ENCODE measurements at places on chromosomes 3 and 15.

DNA sequence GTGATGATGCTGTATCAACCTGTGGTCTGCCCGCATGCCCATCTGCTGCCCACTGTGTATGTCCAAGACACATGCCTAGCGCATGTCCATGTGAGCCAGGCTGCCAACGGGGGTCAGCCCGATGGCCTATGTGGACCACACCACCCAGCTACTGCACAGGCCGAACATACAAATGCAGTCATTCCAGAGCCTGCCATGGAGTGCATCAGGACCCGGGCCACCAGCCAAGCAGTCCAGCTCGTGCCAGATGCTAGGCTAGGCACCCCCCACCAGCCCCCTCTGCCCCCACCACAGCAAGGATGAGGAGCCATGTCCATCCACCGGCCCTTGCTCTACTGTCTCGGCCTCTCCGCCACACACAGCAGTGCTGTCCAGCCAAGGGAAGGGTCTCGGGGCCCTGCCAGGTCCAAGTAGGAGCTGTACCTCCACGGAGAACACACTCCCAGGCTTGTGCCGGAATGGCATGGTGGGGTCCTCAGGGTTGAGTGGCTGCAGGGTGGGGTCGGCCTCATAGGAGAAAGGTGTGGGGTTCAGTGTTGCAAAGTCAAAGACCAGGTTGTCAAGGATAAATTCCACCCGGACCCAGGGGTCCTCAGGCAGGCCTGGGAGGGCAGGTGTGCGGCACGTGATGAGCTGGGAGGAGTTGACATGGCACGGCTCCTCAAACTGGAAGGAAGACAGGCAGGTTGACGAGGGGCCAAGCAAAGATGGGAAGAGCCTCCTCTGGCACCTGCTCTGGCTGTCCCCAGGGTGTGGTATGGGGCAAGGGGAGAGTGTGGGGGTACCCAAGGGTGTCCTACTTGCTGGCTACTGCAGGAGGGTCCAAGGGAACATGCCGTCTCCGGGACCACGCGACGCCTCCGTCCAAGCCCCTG lies 15.3 kb downstream of the PLXNB1 start:
- DNase-seq: no peak

- no peak for DNase-seq
These were observed 170.7 kb downstream of the WDR72 start for GRCh38 chr15:53588773-53589172.

DNA sequence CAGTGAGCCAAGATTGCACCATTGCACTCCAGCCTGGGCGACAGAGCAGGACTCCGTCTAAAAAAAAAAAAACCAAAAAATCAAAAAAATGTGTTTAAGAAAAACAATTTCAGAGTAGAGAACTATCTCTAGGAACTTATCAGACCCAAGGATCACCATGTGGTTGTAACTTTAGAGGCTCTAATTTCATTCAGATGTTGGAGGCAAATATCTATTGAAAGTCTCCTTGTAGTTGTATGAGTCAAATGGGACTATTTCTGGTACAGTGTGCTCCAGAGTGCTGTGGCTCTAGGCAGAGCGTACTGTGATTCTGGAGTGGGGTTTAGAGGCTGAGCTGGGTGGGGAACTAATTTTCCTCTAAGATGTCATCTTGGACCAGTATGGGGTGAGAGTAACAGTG lies 398.7 kb downstream of the SHQ1 start:
- DNase-seq: no peak

DNA sequence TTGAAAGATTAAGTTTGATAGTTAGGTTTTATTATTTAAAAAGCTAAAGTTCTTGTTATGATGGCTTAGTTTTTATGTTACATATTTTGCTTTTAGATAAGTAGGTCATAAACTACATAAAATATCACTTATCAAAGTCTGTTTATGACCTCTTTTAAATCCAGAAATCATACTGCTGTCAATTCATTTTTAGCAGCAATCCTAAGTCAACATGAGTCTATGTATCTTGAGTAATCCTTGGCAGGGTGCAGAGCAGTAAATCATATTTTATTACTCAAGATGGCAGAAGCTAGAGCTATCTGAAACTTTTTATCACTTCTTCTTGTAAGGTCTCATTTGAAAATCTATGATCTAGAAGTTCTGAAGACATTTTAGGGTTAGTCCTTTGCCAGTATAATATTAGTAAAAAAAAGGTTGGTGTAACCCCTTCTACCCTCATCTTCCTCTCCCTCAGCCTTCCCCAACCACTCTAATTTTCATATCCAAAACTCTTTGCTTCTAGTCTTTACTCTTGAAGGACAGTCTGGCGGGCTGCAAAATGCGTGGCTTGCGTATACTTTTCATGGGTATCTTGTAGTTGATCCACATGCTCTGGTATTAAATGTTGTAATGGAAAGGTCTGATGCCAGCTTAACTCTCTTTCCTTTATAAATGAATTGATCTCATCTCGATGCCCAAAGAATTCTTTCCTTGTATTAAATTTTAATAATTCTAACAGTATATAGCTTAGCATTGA lies 134.0 kb upstream of the THRB start:
- no peak for DNase-seq

- DNase-seq: no peak
These were observed 108.9 kb downstream of the ATG7 start for GRCh38 chr3:11381141-11381540.

- no peak for DNase-seq
These were observed 22.7 kb downstream of the NIPA2 start for GRCh38 chr15:22861161-22861560.

DNA sequence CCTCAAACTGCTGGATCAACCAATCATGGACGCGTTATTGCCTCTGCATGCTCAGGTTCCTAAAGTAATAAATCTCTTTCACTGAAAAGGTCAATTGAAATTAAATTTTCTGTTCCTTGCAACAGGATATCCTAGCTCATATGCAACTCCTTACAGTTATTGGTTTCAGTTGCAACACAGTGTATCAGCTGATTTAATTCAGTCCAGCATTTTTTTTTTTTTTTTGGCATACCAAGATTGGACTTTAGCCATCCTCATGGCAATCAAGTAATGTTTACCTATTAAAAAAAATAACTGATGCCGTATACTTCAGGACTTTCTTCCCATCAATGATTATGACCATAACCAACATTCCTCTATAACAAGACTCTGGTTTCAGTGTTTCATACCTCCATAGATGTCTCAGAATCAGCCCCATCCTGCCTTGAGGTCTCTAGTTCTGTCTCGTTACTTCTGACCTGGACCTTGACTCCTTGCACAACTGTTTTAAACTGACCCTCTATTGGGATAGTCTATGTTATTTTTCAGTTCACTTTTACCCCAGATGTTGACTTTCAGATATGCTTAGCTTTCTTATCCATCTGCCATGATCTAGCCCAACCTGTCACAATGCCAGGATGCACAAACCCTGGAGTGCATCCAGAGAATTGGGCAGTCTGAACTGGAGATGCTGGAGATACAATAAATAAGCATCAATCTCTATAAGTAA lies 265.0 kb upstream of the GADL1 start:
- DNase-seq: no peak

GRCh38 chr3:51282931-51283330 lies 102.2 kb upstream of the MANF start:
- DNase-seq: no peak

DNA sequence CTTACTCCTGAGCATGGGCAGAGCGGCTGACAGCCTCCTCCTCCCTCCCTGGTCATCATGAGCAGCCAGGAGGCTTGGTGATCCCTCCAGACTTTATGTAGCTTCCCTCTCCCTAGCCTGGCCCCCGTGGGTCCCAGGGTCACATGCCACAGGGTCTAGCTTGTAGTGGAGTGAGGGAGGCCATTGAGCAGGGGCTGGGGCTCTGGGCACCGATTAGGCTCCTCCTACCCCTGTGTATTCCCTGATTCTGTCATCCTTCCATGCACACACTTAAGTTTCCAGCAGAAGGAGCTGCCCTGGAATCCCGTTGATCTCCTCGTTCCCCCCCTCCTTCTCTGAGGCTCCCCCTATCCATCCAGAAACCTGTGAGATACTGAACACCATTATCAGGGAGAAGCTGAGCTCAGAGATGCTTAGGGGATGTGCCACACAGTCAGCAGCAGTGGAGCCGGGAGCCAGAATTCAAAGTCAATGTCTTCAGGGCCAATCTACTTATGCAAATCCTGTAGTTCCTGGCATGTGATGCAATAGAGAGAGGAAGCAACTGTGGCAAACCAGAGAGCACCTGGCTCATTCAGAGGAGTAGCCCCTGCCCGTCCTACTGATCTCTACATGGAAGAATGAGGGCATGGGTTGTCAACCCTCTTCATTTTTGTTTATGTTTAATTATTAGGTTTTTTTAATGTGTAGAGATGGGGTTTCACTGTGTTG lies 17.2 kb downstream of the CCDC33 start:
- no peak for DNase-seq

Data from posterior vena cava (tissue), 2 donors.